GM12892 (cell line): ENCODE measurements at places on chromosomes 7 and 10.

DNA sequence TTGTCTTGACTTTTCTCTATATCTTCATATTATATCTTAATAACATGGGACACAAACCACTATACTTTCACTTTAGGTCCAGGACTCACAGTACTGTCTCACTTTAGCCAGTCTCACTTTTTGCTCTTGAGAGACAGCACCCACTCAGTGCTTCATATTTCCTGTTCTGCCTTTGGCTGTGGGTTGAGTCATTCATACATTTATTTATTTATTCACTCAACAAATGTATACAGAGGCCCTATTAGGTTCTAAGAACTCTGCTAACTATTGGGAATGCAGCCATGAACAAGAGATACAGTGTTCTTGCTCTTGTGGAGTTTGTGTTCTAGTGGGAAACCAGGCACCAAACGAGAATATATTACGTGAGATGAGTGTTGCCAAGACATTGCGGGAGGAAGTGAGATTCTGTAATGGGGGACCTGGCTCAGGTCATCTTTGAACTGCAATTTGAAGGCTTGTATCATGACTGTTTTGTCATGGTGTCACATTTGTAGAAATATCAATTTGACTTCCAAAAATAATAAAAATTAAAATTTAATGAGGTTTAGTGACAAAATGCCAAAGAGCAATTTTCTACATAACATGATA, 190.1 kb downstream of the SDHAF3 start:
- DNase-seq = no peak

GRCh38 chr7:98034081-98035035, 44.4 kb upstream of the OCM2 start:
- no peak for DNase-seq

DNA sequence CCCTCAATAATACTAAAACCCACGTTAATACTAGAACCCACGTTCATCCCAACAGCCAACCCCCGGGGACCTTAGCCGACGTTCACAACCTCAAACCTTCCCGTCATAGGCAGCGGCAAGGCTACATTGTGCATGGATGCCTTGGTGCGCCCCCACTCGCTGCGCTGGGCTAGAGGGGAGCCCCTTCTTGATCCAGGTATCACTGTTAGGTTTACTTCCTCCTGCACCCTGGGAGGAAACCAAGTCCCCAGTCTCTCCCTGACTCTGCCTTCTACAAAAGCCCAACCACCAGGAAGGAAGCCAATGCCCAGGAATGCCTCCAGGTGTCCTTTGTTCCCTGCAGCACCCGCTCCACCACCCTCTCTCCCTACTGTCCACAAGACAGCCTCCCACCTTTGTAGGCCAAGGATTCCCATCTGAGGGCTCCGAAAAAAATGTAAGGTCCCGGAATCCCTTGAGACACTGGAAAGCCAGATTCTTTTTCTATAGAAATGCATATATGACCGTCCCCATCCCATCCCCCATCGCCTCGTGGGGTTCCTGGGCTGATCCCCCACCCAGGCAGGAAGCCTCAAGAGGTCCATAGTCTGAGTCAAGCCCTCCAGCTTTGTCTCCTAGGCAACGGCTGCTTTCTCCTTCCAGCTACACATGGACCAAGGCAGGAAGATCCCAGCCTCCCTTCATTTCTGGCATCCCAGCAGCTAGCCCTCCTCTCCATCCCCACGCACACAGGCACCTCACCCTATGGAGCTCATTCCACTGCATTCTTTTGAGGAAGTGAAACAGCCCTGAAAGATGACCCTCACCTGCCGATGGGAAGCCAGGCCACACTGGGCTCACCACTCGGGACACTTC, 25.2 kb downstream of the CTBP2 start:
- no peak for DNase-seq

DNA sequence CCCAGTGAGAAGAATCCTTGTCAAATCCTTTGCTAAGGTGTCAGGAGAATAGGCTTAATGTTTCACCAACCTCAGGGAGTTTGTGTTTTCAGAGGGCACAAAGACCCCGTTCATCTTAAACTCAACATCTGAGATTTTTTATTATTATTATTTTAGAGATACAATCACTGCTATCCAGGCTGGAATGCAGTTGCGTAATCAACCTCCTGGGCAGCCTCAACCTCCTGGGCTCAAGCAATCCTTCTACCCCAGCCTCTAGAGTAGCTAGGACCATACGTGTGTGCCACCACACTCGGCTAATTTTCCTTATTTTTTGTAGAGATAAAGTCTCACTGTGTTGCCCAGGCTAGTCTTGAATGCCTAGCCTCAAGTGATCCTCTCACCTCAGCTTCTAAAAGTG, 599.2 kb downstream of the KCNMA1 start:
- DNase-seq = no peak

- no peak for DNase-seq
These were observed 116.1 kb downstream of the GPR37 start for GRCh38 chr7:124649397-124650014.

GRCh38 chr7:111678281-111678680, 116.0 kb upstream of the IMMP2L start:
- no peak for DNase-seq

DNA sequence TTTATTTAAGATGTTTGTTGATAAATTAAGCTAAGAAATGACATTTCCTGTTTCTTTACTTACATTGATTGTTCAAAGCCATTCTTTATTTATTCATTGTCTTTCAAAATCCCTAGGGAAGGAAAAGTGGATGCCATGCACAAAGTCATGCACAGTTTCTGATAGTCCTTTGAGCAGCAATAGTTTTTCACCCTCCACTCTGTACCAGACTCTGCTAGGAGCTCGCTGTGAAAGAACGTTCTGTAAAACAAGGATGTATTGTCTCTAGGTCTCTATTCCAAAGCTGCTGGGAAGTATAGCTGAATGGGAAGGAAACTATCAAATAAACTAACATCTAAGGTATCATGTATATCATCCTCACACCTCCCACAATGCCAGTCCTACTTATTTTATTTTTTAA, 7.8 kb upstream of the NOC3L start:
- DNase-seq = no peak

- DNase-seq = no peak
These were observed 298.4 kb downstream of the PTPRN2 start for GRCh38 chr7:158289231-158289630.

DNA sequence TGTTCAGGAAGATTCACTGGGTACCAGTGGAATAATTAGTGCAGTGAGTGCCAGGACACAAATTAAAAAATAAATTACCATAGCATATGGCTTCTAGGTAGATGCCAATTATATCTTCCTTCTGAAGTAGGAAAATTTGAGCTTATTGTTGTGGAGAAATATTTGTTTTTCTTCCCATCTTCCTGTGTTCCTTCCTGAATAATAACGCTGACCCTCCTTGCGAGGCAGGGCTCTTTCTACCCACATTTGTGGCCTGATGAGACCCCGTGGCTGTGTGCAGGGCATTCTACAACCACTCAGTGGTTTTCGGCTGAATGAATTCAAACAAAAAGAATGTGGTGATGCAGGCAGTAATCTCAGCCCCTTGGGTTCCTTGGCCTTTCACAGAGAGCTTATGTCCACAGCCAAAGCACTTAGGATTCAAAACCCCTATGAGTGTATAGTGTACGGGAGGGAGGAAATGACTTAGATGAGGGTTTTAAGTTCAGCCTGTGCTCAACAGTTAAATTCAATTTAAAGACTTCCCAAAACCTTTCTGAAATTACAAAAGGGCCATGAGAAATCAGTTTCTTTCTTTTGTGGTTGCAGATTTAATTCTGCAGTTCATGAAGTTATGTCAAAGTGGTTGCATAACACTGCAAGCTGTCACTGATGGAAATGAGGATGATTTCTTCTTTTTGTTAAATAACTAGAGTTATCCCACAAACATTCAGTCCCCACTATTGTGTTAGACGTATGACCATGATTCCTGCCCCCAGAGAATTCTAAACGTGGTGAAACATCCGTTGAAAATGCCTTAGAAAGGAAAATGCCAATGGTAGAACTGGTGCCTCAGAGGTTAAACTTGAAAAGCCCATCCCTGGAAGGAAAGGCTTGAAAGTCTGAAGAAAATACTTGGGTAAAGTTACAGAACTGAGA, 255.3 kb downstream of the FZD1 start:
- DNase-seq = no peak

DNA sequence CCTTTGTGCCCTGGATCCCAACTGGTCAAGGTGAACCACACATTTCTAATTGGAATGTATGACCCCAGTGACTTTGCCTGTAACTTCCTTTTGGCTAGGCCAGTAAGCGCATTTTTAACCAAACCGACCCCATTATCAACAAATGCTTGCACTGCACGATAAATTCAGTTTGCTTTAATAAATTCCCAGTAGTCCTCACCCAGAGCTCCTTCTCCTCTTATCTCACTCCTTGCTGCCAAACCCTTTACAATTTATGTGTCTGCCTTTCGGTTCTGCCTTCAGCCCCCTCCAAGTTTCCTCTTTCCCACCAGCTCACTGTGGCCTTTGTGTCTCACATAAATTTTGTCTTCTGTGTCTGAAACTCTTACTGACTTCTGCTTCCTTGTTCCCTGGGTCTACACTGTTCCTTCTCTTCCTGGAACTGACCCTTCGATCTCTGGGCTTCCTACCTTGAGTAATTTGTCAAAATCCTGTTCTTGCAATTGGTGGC, 59.0 kb downstream of the TBXAS1 start:
- DNase-seq = no peak

- no peak for DNase-seq
These were observed 985 bp upstream of the ETV1 start for GRCh38 chr7:13990319-13990983.

DNA sequence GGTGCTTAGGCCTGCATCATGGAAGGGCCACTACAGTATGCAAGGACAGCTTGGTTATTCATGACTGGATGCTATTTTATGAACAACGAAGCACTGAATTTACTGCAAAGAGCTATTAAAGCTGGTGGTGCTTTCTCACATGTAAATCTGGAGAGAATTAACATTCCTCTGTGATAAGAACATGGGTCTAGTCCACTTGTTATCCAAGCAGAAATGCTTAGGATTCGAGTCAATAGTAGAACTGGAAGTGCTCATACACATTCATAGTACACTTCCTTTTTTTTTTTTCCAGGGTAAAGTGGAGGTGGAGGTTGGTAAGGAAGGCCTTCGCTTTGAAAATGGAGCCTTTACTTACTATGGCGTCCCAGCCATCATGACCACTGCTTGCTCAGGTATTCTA, 35.0 kb downstream of the CNNM1 start:
- DNase-seq = no peak

DNA sequence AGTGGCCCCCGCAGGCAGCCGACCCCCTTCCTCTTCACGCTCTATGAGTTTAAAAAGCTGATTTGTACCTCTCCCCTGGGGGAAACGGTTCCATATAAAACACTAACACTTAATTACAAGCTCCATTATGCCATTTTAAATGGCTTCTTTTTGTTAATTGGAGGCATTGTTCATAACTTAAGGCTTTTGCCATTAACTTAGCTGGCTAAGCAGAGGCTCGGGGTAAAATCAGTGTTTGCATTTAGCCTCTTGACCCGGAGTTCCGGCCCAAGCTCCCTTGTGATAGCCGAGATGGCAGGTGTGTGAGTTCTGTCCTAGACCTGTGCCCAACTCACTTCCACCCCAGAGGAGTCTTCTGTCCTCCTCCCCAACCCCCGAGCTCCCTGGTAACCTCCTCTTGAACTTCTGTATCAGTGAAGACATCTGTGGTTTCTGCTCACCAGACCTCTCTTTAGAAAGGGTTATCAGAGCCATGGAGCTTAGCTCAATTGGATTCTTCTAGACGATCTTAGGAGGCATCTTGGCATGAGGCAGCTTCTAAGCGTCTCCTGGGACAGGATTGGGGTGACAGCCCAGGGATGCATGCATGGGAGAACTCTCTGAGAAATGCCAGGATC, 34.2 kb upstream of the SH2B2 start:
- no peak for DNase-seq

DNA sequence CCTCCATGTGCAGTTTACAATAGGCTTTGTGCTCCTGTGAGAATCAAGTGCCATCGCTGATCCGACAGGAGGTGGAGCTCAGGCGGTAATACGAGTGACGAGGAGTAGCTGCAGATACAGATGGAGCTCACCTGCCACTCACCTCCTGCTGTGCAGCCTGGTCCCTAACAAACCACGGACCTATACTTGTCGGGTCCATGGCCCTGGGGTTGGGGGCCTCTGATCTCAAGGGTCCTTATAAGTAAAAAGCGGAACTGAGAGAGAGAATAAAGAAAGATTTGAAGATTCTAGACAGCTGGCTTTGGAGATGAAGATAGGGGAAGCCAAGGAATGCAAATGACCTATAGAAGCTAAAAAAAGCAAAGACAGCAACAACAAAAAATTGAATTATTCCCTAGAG, 130.6 kb downstream of the PLXDC2 start:
- DNase-seq = no peak

- no peak for DNase-seq
These were observed 32.6 kb downstream of the DUSP5 start for GRCh38 chr10:110530131-110530831.

GRCh38 chr7:10300577-10300976, 673.1 kb upstream of the PHF14 start:
- DNase-seq = no peak

DNA sequence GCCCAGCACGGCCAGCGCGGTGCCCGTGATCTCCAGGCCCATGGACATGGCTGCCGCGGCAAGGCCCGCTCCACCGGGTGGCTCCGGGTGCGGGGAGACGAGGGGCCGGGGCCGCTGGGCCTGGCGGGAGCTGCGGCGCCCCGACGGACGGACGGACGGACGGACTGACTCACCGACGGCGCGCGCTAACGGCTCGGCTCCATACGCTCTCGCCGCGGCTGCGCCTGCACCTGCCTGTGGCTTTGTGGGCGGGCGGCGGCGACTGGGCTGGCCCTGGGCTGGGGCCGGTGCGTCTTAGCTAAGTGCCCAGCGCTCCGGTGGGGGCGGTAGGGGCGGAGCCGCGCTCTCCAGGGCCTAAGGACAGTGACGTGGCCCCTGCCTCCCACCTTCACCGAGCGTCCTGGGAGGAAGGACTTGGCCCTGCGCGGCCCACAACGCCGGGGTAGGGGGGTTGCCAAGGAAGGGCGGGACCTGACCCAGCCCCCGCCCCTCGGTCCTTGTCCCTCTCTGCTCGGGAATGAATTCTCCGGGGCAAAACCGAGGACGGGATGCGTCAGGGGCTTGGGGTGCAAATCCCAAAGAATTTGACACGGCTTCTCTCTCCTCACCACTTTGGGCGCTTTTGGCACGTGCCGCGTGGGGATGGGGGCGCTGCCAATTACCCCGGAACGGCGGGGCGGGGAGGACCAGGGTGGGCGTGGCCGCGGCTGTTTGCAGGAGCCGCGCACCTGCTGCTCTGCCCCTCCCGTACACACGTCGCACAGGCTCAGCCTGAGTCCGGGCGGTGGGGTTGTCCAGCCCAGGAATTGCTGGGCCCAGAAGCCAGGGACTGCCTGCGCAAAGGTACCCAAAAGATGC, at the start of gene CLDN3:
CLDN3 (minus strand) TSS at position 269 of the 858 bp plus-strand sequence; CDS start at position 48, 221 bp downstream.
- DNase-seq = no peak

DNA sequence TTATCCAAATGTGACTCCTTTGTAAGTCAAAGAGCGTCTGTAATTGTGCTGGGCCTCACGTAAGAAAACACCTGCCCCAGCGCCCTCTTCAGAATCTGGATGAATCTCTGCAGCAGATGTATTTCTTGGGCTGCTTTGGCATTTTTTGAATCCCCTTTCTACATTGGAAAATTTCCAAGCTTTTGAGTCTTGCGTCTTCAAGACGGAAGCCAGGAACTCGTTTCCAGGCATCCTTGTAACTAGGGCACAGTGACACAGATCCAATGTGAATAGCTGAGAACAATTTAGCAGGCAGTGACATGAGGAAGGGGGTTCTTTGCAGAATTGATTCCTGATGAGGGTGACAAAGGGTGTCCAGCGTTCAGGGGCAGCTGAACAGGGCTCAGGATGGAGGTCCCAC, 862.3 kb downstream of the TYW1 start:
- DNase-seq = no peak
